ENCODE measurements at places on chromosomes 5 and 9. TPM values are rescaled to one million over a fixed set of nuclear protein-coding genes. Genes with fewer than 3 reads are reported as not detected.

GRCh38 chr5:1374679-1375055 is 29.8 kb upstream of the CLPTM1L start:
- DNase-seq = no peak

DNA sequence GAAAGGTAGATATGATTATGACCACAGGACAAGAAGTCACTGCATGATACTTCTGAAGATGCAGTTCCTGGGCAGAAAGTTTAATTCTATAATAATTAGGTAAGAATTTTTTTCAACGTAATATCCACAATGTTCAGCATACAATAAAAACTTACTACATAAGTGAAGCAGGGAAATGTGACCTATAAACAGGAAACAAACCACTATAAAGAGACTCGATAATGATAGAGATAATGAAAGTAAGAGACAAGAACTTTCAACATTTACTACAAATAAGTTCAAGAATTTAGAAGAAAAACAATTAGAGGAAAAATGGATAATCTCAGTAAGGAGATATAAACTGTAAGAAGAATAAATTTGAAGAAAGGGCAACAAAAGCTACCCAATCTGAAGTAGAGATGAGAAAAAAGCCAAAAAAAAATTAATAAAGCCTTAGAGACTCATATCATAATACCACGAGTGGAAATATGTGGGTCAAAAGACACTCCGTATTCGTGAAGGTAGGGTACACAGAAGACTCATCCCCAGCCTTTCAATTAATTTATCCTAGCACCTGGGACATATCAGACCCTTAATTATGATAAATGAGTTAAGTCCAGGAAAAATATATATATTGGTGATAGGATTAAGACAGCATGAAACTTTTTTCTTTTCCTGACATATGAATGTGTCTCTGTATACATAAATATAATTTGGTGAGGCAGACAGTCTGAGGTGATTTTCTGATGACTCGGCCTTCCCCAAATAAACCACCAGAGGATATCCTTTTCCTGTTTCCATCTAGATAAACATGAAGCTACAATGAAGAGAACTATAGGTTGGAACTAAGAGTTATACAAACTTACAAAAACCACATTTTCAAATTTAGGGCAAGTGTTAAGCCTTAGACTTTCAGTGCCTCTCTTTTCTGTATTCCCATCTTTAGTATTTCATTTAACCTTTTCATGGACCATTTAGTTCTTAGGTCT is 120.4 kb downstream of the RAPGEF6 start:
- DNase-seq = no peak

GRCh38 chr9:86604741-86605140 is 250.5 kb upstream of the TUT7 start:
- no peak for DNase-seq

DNA sequence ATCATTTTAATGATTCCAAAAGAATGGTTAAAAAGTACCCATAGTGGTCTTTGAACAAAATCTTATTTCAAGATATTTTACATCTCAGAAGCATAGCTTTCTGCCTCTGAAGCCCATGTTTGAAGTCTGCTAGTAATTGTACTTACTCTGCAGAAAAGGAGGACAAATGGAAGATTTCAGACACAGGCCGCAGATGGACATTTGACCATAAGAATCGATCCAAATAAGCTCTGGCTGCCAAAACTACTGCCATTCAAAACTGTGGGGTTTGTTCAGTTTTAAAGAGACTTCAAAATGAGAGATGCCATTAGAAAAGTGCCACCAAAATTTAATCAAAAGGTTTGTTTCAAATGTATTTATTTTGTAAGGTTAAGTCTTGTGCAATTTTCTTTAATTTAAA is 306.7 kb downstream of the DTWD2 start:
- DNase-seq = no peak

The PCDHB9 gene
- polyA plus RNA-seq = 0.07 TPM

The TIMD4 gene
- polyA plus RNA-seq = 13.9 TPM

GRCh38 chr9:12740845-12741244 is 34.0 kb upstream of the LURAP1L start:
- no peak for DNase-seq

- no peak for DNase-seq
These were observed 212.9 kb downstream of the SPATA31A6 start for GRCh38 chr9:42396318-42396717.

The ANKDD1B gene
- polyA plus RNA-seq = 0.10 TPM

DNA sequence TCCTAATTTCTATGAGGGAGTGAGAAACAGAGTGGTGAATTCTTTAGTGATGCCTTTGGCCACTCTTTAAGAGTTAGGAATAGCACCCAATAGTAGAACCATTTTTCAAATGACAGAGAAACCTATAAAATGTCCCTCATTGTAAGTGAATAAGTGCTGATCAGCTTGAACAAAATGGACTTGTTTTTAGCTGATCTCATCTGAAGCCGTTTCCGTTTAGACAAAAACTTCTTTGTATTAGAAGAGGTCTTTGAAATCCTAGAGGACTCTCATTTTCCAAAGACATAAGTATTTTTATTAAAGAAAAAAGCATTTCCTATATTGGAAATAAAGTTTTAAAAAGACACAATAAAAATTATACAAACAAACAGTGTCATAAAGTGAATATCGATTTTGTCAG is 273.9 kb downstream of the ARHGEF28 start:
- DNase-seq = no peak

- DNase-seq = no peak
These were observed 10.4 kb upstream of the ANXA1 start for GRCh38 chr9:73141282-73141681.

GRCh38 chr9:131875828-131876485 is 136.1 kb upstream of the RAPGEF1 start:
- no peak for DNase-seq

DNA sequence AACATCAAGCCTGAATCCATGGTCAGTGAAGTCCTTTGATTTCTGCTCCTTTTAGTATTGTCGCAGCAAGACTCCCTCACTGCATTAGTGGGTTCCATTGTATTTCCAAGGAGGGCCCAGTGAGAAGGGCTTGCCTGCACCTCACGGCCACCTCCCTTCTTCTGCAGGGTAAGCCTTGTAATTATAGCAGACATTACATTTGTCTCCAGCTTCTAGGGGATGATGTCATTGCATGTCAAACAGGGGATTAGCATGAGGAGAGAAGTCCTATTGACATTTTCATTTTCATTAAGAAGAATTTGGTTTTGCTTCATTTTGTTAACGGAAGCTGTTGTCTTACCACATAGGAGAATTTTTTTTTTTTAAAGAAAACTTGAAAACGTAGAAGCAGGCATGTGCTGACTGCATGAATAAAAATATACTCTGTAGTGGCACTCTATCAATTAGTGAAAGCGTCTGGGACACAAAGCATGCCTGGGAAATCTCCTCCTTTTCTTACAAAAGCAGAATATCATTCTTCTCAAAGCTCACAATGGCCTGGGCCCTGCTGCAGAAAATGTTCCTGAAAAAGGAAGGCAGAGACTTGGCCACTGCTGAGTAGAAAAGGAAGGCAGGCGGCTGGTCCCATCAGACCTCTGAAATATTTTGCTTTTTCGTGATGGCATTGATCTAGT is 27.1 kb downstream of the MAP1B start:
- DNase-seq = no peak

The FBXW11 gene
- polyA plus RNA-seq = 11.2 TPM

DNA sequence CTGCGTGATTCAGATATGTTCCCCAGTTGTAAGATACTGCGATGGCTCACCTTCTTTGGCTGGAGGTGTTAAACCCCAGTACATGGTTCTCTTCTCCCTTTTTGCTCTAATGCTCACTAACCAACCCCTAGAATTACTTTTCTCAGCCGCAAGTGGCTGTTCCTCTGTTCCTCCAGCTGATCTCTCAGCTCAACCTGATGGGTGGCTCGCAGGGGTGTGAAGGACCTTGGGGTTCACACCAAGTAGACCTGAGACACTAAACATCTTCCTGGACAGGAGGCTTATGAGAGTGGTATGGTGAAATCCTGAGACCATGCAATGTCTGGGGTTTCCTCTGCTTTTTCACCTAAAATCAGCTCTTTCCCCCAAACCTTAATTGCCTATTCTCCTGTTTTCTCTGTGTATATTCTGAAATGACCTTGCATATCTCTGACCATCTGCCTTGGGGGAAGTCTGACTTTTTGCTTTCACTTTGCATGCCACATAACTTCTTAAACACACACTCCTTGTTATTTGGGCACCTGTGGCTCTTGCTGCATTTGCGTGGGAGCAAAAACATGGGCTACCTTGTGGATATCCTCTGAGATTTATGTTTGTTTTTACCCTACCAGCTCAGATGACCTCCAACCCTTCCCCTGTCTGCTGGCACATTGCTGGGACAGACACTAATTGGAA is 15.9 kb upstream of the IFNA14 start:
- no peak for DNase-seq

DNA sequence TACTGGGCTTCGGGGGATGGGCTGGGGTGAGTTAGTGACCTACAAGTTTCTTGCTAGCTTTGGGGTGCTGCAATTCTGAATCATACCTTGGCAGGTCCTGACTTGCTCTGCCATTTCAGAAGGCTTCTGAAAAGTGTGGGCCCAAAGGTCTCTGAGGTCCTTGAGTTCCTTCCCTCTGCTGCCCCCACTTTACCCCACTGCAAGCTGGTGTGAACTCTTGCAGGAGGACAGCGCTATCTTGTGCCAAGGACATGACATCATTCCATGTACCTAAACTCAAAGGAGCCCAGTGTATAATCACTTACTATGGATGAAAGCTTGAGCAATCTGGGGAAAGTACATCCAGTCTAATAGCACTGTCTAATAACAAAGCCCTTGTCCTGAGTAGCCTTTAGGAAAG is 157.4 kb downstream of the RMI1 start:
- no peak for DNase-seq

DNA sequence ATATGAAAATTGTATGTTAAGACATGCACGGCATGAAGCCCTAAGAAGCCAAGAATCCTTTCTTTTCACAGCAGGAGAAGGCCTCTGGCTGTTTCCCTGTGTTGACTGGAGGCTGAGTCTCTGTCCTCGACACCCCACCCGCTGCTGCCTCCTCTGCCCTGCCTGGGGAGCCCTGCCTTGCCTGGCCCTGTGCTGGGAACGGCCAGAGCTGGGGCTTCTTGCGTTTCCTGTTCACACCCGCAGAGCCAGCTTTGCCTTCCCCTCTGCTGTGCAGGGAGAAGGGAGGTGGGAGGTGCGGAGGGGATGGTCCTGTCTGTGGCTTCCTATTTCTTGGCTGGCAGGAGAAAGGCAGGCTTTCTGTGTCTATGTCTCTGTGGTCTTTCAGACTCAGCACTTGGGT is 6.9 kb upstream of the GMCL2 start:
- no peak for DNase-seq

GRCh38 chr5:55585206-55585610 is 50.4 kb upstream of the PLPP1 start:
- DNase-seq = no peak

The HAPLN1 gene
- polyA plus RNA-seq = not detected

The ROR2 gene
- 0.35 TPM for polyA plus RNA-seq

- peak; percentile 60 for DNase-seq
These were observed 592.7 kb upstream of the BRINP1 start for GRCh38 chr9:119961774-119962424.

GRCh38 chr9:101618698-101619097 is 23.9 kb upstream of the PPP3R2 start:
- no peak for DNase-seq

The COL23A1 gene
- polyA plus RNA-seq = 0.21 TPM

DNA sequence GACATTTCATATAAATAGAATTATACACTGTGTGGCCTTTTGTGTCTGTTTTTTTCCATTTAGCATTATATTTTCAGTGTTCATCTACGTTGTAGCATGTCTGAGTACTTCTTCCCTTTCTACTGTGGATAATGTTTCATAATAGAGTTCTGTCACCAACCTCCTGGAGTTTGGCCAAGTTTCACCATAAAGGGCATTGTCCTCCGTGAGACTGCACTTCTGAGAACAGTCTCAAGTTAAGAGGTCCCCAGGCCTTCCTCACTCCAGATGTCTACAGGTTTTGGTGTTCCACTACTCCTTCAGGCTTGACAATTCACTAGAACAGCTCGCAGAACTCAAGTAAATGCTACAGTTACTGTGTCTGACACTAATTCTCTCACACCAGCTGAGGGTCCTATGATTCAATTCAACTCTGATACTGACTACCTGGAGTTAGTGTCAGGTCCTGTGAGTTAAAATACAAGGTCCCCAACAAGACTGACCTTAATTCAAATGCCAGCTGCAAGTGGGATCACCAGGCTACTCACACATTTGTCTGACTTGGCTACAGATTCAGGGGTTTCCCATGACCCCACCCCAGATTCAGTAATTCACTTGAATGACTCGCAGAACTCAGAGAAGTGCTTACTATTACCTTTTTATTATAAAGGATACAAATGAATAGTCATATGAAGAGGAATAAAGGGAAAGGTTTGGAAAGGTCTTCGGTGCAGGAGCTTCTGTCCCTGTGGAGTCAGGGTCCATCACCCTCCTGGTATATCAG is 31.1 kb downstream of the SLC35A4 start:
- DNase-seq = no peak

DNA sequence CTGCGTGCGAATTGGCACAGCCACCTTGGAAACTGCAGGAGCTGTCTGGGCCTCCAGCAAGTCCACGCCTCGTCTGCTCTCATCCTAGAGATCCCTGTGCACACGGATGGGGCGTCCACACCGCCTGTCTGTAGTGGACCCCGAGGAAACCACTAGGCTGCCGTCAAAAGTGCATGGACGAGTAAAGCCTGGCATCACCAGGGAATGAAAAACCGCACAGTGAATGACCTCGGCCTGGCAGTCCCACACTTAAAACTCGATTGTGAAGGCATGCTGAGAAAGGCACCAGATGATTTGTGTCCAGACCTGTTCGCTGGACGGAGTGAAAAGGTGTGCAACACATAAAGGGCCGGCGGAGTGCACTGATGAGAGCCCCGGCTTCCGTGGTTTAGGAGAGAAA is 50.8 kb downstream of the MRPL36 start:
- no peak for DNase-seq

GRCh38 chr5:43332401-43332800 is 19.2 kb upstream of the HMGCS1 start:
- no peak for DNase-seq

- no peak for DNase-seq
These were observed 532.4 kb downstream of the DNAH5 start for GRCh38 chr5:13412040-13412595.

- DNase-seq = no peak
These were observed 85.9 kb upstream of the MAP3K1 start for GRCh38 chr5:56729488-56729887.

GRCh38 chr9:108377881-108378280 is 477.9 kb downstream of the ACTL7B start:
- DNase-seq = no peak

The IRX1 gene
- not detected for polyA plus RNA-seq

The FOXD4L5 gene
- not detected for polyA plus RNA-seq

All from liver (tissue), 10 donors.